H54 (cell line): ENCODE measurements at places on chromosomes 1 and 21.

- DNase-seq: no peak
Measured at GRCh38 chr1:40717955-40718354, 26.5 kb downstream of the NFYC start.

DNA sequence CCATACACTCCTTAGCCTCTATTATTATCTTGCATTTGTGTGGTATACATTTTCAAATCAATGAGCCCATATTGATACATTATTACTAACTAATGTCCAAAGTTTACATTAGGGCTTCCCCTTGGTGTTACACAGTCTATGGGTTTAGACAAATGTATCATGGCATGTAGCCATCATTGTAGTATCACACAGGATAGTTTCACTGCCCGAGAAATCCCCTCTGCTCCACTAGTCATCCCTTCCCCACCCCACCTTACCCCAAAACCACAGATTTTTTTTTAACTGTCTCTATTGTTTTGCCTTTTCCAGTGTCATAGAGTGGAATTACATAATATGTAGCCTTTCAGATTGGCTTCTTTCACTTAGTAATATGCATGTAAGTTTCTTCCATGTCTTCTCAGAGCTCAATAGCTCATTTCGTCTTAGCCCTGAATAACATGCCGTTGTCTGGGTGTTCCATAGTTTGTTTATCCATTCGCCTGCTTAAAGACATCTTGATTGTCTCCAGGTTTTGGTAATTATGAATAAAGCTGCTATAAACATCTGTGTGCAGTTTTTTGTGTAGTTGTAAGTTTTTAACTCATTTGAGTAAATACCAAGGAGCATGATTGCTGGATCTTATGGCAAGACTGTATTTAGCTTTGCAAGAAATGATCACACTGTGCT, 86.4 kb upstream of the LYST start:
- no peak for DNase-seq

GRCh38 chr21:46340998-46341397, 17.0 kb downstream of the PCNT start:
- DNase-seq: no peak

DNA sequence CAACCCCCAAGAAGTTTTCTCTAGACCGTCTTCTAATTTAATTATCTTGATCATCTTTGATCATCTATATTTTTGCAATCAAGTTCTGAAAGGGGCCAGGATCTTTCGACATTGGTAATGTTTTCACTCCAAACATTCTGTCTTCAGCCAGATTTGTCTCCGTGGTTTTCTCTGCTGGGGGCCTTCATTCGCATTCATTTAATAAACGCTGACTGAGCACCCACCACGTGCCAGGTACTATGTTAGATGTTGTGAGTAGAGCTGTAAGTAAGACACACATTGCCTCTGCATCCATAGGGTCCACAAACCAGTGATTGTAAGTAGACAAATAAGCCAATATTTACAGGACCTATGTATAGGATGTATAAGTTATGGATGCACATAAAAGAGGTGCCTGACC, 134.5 kb upstream of the MROH9 start:
- no peak for DNase-seq

- no peak for DNase-seq
Measured at GRCh38 chr1:77553568-77554291, 128.7 kb downstream of the ZZZ3 start.

GRCh38 chr1:47596328-47596727, 158.5 kb downstream of the FOXD2 start:
- no peak for DNase-seq
